ENCODE measurements at places on chromosomes 7 and 10. TPM values are rescaled to one million over a fixed set of nuclear protein-coding genes. Genes with fewer than 3 reads are reported as not detected.

ARMC3 gene
- under 0.01 TPM for total RNA-seq

HDAC9 gene
- total RNA-seq: 21.7 TPM

HEPACAM2 gene
- total RNA-seq: under 0.01 TPM

DNA sequence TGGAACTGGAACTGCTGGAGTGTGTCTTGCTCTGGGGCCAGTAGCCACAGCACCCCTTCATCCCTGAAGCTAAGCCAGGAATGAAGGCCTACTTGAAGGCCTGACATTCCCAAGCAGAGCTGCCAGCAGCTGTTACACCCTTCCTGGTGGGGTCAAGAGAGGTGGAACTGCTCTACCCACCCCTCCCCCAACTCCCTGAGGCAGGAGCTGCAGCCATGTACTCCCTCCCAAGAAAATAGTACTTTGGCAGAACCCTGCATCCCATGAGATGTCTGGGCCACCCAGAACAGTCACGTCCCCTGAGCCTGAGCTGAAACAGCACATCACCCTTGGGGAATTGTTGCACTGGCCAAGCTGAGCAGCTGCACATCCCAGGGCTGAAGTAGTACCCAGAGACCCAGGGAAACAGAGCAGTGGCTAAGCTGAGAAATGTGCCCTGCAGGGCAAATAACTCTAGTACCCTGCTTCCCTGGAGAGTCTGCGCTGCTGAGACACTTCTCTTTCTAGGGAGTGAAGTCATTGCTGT is 63.4 kb upstream of the PLA2G12B start:
- DNase-seq: peak; percentile 15

- no peak for DNase-seq
Measured at GRCh38 chr7:92228742-92229141, 17.0 kb downstream of the KRIT1 start.

DNA sequence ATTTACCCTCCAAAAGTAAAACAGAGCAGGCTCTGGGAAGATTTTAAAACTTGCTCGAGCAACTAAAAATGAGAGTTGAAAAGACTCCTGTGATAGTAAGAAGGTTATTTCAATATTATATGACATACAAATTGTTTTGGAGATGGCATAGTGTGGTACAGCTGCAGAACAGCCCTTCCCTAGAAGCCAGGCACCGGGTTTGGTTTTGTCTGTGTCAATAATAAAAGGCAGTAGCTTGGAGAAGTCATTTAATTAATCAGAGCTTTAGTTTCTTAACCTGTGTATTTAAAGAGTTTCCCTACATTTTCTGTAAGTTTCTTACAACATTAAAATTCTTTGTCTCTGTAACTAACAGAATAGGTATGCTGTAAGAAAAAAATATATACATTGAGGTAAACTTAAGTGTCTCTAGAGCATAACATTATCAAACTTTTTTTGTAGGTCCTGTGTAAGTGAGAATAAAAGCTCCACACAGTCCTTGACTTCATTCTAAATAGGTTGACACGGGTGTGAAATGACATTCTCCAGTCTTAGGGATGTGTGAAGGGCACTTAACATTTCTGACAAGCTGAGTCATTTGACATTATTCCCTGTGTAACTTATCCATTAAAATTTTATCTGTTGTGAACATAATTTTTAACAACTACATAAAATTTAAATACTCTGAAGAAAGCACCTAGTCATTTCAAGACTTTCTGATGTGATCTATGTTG is 425.0 kb upstream of the ETV1 start:
- DNase-seq: no peak

DNA sequence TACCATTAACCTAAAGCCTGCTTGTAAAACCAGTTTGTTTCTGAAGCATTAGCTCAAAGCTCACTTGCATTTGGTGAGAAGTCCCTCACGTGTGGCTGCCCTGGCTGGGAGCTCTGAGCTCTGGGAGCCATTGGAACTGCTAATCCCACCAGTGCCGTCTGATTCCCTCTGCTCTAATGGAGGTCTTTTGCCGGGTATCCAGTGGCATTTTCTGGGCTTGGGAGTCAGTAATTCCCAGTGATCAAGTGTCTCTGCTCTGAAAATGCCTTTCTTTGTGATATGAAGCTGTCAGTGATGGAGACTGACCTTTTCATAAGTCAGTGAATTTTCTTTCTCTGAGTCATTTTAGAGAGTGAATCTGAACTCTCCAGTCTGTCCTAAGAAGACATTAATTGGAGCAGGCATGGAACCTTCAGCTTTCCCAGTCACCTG is 36.9 kb upstream of the FAM20C start:
- DNase-seq: peak; percentile 86

- DNase-seq: peak; percentile 92
Measured at GRCh38 chr10:93065675-93066543, 5.3 kb downstream of the CYP26C1 start.

DNA sequence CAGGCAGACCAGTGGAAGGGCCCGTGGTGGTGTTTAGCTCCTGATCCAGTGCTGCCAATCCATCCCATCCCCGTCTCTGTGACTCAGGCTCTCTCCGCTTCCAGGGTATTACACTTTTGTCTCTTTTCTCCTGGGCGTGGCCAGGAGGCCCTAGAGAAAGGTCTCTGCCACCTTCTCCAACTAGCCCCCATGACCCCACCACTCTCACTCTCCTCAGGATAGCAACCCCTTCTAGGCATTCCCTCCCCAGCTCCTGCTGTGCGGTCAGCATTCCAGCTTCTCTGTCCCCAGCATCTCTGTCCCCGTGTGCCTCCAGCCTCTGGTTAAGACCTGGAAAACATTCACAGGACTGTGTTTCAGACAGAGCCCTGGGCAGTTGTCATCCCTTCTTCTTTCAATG is 36.2 kb upstream of the R3HCC1L start:
- no peak for DNase-seq

- no peak for DNase-seq
Measured at GRCh38 chr7:119344466-119344865, 928.5 kb upstream of the KCND2 start.

Measured in osteoblast (primary cell).